HFFc6 (cell line): ENCODE measurements at places on chromosomes 7 and 10. TPM values are rescaled to one million over a fixed set of nuclear protein-coding genes. Genes with fewer than 3 reads are reported as not detected.
A peak's percentile ranks its signal among the peaks of the same experiment; 100 is the strongest.

The NRG3 gene
- not detected in 3 replicates for total RNA-seq

- DNase-seq, result no peak
These were observed 104.1 kb upstream of the FOXP2 start for GRCh38 chr7:114310345-114311110.

- DNase-seq, result no peak
These were observed 12.9 kb upstream of the LSMEM1 start for GRCh38 chr7:112467867-112468266.

The SLC18A2 gene
- not detected in 3 replicates for total RNA-seq

GRCh38 chr7:115585015-115585718 is 445.4 kb downstream of the TFEC start:
- no peak for DNase-seq

- no peak for DNase-seq
These were observed 25.1 kb downstream of the CRHR2 start for GRCh38 chr7:30657131-30657530.

The FAM221A gene
- total RNA-seq, result not detected in 3 replicates

DNA sequence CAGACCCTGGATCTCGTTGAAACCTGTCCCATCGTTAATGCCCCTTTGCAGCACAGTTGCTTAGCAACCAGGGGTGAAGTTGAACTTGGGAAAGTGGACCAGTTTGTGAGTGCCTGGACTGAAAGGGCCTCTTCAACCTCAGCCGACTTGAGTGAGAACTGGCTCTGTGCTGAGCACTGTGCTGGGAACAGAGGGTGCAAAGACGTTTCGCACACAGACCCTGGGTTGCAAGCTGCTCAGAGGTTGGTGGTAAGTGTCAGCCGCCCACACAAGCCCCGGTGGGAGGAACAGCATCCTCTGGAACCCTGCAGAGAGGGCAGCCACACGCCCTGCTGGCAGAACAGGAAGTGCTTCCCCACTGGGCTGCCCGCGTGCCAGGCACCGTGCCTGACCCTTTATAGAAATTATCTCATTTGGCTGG is 89.2 kb downstream of the CARD11 start:
- DNase-seq, result no peak

The SPDYE2 gene
- total RNA-seq, result 0.12 TPM in 1 of 3 replicates, not detected in the others

The TMEM213 gene
- total RNA-seq, result not detected in 3 replicates

GRCh38 chr10:63586043-63586442 is 64.8 kb downstream of the REEP3 start:
- DNase-seq, result no peak

DNA sequence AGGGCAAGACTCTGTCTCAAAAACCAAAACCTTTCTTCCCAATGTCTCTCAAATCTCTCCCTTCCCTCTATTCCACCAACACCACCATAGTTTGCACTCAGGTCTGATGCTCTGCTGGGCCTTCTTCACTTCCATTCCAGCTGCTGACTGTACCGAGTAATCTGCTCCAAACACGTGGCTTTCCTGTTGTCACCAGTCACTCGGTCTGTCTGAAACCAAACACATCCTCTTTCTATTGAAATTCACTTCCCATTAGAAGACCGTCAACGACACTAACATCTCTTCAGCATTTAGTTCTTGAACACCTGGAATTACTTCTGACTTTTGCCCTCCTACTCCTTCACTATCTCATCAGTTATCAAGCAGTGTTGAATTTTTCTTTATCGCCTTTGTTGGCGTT is 4.7 kb upstream of the NRF1 start:
- no peak for DNase-seq

- DNase-seq, result no peak
These were observed 159.6 kb downstream of the SLC16A9 start for GRCh38 chr10:59550061-59550460.

- no peak for DNase-seq
These were observed 374.2 kb downstream of the GATA3 start for GRCh38 chr10:8428654-8429053.

DNA sequence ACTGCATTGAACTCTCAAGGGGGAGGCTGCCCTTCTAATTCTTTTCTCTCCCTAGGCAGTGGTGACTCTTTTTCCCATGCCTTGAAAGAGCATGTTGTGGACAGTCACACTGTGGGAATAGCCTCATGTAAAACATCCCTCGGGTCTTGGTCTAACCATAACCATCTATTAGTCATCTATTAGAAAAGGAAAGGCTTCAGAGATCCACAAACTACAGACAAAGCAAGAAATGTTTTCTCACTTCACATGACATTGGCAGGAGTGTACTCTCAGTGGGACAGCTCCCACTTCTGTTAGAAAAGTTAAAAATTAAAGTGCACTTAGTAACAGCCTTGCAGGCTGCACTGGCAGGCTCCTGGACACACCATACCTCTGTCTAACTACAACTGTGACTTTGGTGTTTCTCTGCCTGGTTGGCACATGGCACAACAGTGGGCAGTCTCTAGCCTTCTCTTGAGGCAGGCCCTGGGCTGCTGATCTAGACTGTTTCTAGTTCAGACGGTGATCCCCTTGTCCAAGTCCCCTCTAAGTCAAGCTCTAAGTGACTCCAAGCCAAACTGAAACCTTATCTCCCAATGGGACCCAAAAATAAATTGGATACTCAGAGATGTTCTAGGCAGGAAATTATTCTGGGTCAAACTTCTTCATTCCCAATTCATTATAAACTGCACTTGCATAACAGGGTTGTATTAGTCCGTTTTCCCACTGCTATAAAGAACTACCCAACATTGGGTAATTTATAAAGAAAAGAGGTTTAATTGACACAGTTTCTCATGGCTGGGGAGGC is 57.9 kb upstream of the ITGB1 start:
- peak; percentile 61 for DNase-seq

GRCh38 chr7:156220078-156220605 is 407.9 kb upstream of the SHH start:
- no peak for DNase-seq

The ZNF804B gene
- not detected in 2 replicates for total RNA-seq

GRCh38 chr7:7959979-7960670 is 8.5 kb upstream of the GLCCI1 start:
- no peak for DNase-seq

The AGR2 gene
- total RNA-seq, result not detected in 3 replicates

The SPDYE18 gene
- not detected in 2 replicates for total RNA-seq

DNA sequence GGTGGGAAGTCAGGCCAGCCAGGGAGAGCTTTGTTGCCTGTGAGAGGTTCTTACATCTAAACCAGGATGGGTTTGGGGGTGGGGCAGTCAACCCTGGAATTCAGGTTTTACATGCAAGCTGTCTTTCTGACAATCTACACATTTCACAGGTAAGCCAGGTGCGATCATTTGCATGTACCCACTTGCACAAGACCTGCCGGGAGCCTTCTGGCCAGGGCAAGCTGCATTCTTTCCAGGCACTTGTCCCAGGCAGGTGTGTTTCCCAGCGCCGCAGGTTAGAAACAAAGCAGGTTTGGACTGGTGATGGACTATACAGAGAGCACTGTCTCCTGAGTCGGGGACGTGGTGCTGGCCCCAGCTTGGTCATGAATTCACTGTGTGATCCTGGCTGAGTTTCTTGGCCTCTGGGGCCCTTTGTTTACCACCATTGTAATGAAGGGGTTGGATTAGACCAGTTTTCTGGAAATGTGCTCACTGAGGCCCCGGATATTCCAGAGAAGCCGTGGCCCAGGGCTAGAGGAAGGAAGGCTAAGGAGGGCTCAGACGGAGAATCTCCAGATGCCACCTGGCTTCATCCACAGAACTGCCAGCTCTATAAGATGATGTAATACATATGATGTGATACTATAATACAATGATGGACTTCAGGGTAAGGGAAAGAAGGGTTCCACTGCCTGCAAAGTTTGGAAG is 205.2 kb upstream of the SVIL start:
- no peak for DNase-seq

The DDX21 gene
- total RNA-seq, result 79.2 to 103 TPM (median 93.9 TPM) in 3 replicates

DNA sequence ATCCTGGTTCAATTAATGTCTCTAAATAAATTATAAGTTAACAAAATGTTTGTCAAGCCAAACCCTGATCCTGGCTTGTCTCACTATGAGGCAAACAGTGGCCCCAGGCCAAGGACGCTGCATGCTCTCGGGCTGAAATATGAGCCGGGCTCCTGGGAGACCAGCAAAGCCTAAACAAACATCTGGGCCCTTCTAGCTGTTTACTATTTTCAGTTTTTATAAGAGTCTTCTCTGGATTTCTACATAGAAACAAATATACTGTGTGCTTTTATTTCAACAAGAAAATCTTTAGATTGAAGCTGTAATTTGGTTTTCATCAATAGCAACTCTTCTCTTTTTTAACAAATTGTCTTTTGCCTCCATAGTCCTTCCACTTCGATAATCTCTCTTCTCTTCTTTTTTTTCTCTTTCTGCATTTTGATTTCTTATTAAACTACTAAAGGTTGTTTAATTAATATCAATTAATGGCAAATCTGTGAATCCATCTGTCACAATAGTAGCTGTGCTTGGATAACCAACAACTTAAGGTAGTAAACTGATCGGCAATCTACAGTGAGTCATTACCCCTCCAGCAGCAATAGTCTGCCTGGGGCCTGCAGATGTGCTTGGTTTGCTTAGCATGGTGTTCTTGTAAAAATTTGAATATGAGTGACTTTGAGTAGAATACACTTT is 83.3 kb upstream of the DNAJC1 start:
- DNase-seq, result peak; percentile 47

DNA sequence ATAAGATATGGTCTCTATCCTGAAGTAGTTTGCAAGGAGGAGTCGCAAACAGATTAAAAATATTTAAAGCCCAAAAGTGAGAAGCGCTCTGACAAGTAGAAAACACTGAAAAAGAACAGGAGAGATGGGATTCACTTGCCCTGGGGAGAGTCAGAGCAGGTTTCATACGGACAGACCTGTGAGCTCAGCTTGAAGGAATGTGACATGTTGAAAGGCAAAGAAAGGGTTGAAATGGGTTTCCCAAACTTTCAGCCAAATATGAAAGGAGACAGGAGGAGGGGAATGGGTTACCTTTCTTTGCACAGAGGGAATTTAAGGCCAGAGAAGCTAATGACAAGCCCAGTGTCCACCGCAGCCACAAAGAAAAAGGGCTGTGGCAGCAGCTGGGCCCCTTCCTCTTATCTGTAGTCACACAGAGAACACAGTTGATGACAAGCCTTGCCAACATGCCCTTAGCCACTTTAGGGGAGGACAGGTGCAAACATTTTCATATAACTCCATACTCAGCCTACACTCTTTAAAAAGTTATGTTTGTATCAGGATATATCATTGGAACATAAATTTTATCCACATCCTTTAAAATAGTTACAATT is 14.9 kb downstream of the HOXA1 start:
- no peak for DNase-seq

The CTTNBP2 gene
- total RNA-seq, result not detected in 3 replicates

DNA sequence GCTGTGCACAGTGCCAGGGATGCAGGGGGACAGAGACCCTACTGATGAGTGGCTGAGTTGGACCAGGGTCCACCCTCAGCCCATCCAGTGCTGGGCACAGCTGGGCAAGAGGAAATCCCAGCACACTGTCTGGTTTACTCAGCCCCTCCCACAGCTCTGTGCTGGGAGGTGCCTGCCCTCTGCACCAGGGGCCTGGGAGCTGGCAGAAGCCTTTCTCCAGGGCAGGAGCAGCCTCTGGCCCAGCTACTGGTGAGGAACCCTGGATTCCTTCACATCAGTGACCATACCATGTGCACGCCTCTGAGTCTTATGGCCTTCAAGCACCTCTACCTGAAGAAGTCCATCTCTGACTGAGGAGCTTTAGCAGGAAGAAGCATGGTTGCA is 25.9 kb upstream of the C10orf71 start:
- no peak for DNase-seq

- DNase-seq, result no peak
These were observed 399.3 kb upstream of the PRKCQ start for GRCh38 chr10:6979371-6979770.

The TRIM50 gene
- not detected in 3 replicates for total RNA-seq

The ZNF25 gene
- total RNA-seq, result 5.9 to 6.5 TPM (median 6.2 TPM) in 3 replicates

DNA sequence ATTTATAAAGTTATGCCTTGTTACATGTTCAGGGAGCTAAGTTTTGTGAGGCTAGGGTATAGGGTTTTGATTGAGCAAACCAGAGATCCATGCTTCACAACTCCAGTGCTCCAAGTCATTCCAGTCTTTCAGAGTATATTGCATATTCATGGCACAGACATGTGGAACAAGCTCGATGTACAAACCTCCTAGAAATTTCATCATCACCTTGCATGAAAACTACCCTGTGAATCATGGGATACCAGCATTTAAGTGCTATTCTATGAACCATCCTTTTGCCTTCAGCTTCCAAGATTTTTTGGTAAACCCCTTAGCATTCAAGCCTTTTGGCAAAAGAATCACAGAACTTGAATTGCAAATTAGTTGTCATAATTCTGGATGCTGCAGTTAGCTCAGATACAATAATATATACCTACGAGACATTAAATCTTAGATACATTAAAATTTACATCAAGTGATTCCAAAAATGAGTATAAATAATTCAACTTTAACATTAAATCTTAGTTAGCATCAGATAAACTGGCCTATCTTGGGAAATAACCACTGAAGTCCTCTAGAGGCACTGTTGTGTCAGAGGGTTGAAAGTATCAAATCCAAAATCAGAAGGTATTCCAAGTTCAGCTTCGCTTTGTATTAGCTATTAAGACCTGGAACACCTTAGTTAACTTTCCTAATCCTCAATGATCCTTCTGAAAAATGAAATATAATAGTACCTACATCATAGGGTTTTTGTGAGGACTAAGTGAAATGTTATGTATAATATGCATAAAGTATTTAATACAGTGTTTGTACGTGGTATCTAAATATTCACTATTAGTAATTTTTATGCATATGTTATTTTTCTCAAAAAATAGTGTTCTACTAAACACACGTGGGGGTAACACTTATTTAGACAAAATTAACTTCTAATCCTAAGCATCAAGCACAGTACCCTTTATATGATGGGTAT is 55.5 kb upstream of the CABCOCO1 start:
- DNase-seq, result no peak

DNA sequence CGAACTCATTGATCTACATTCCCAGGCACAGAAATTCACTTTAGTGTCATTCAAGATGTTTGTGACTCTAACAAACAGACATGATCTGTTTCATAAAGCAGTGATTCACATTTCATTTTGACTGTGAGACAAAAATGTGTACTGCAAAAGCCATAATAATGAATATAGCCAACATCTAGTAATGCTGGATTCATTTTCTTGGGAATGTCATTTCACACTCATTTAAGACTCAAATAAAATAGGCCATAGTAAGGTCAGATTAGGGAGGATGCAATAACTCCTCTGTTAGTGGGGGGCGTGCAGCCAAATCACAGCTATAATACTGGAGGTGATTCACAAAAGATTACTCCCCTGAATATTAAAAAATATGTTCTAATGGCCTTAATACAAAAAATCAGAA is 566.6 kb upstream of the ZWINT start:
- DNase-seq, result no peak

The GLUD1 gene
- total RNA-seq, result 115 to 128 TPM (median 118 TPM) in 3 replicates

The CALML3 gene
- not detected in 3 replicates for total RNA-seq
